ENCODE measurements at places on chromosomes 5 and 9. TPM values are rescaled to one million over a fixed set of nuclear protein-coding genes. Genes with fewer than 3 reads are reported as not detected.

GRCh38 chr5:175635854-175636584 is 21.9 kb upstream of the HRH2 start:
- no peak for DNase-seq

GRCh38 chr5:99104538-99105132 is 175.8 kb upstream of the CHD1 start:
- DNase-seq = no peak

LECT2 gene
- total RNA-seq = not detected

PHF24 gene
- total RNA-seq = 25.6 TPM

DNA sequence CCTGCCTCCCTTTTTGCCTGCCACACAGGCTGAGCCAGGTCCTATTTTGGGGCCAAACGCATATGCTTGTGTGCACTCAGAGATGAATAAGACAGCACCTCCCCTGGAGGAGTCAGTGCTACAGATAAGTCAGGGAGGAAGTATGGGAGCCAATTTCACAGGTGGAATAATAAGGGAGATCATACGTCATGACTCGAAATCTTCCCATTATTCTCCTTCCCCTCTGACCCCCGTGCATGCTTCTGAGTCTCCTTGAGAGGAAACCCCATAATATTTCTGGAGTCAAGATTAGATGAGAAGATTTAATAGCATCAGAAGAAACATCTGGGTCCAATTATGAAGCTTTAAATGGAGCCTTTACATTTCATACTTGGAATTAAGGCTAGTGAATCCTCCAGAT is 15.1 kb upstream of the ZCCHC7 start:
- no peak for DNase-seq

CDH12 gene
- 38.4 TPM for total RNA-seq

DNA sequence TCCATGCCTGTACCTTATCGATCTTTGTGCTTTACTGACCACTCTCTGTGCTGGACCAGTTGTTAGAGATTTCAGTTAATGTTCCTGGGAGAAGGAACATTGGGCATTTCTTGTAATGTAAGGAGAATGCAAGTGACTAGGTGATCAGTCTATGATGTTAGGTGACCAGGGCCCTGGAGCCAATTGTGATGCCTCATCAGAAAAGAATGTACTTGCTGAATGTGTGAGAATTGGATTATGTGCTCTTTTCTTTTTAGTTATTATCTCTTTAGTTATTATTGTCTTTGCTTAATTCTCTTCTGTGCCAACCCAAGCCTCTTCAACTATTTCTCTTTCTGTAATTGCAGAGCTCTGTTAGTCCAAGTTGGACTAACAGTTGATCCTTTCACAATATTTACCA is 92.9 kb downstream of the LRRC70 start:
- no peak for DNase-seq

GRCh38 chr5:16580382-16580781 is 36.4 kb downstream of the RETREG1 start:
- no peak for DNase-seq

GZMA gene
- not detected for total RNA-seq

DNA sequence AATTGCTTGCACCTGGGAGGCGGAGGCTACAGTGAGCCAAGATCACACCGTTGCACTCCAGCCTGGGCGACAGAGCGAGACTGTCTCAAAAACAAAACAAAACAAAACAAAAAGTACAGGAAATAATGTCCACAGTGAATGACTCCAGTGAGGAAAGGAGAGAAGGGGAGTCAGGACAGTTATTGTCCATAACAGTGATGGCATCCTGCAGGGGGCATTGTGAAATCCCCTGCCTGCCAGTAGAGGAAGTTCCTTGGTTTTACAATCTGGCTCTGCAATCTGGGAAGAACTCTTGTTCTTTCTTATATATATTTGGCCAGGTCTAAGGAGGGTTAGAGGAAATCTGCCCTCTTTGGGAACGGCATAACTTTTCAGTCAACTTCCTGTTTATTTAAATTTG is 8.2 kb downstream of the SH3GL2 start:
- no peak for DNase-seq

PCDHA11 gene
- 38.8 TPM for total RNA-seq

- DNase-seq = no peak
Measured at GRCh38 chr5:52010454-52010853, 627.2 kb downstream of the ISL1 start.

- no peak for DNase-seq
Measured at GRCh38 chr9:15843931-15844330, 291.1 kb downstream of the CCDC171 start.

DNA sequence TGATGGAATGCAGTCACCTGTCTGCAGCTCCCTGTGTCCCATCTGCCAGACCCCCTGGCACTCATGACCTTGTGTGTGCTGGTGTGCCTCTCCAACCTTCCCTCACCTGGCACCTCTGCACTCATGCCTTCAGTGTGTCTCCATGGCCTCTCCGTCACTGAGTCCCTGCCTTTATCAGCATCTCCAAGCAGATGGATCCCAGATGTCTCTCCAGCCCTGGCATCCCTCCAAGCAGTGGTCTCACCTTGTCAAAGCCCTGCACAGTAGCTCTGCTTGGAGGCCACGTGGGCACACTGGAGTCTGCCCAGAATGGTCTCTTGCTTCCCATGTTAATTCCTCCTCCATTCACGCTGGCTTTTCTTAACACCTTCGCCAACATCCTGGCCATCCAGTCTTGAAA is 84.8 kb downstream of the DAP start:
- no peak for DNase-seq

GRCh38 chr5:125249400-125249799 is 503.0 kb upstream of the ZNF608 start:
- DNase-seq = no peak

ZNF79 gene
- total RNA-seq = 12.8 TPM

DNA sequence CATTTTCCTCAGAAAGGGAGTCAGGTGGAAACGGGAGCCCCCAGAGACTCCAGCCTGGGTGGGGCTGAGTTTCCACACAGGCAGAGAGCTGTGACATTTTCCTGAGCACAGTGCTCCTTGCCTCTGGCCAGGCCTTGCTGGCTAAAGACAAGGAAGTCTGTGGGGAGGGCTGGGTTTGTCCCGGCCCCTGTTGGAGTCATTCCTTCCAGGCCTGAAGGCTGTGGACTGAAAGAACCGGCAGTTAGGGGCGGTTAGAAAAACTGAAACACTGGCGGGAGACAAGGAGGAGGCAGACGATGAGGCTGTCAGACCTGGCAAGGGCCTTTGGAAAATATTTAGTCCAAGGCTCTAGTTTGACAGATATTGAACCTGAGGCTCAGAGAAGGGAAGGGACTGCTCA is 29.9 kb downstream of the COL15A1 start:
- DNase-seq = no peak

- DNase-seq = no peak
Measured at GRCh38 chr9:2729003-2729402, 11.7 kb downstream of the KCNV2 start.

DNA sequence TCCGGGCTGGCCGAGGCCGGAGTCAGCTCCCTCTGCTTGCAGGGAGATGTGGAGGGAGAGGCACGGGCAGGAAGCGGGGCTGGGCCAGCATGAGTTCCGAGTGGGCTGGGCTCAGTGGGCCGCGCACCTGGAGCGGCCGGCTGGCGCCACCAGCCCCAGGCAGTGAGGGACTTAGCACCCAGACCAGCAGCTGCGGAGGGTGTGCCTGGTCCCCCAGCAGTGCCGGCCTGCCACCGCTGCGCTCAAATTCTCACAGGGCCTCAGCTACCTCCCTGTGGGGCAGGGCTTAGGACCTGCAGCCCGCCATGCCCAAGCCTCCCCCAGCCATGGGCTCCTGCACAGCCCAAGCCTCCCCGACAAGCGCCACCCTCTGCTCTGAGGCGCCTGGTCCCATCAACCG is 700.3 kb downstream of the DNAH5 start:
- DNase-seq = no peak

GRCh38 chr5:52690236-52690768 is 97.4 kb upstream of the ITGA1 start:
- DNase-seq = no peak

FGF1 gene
- 6.9 TPM for total RNA-seq

NR4A3 gene
- total RNA-seq = 8.7 TPM

TRAF2 gene
- 8.9 TPM for total RNA-seq

MCTP1 gene
- 147 TPM for total RNA-seq

GRCh38 chr9:92446536-92446935 is 22.3 kb upstream of the OMD start:
- no peak for DNase-seq

DNA sequence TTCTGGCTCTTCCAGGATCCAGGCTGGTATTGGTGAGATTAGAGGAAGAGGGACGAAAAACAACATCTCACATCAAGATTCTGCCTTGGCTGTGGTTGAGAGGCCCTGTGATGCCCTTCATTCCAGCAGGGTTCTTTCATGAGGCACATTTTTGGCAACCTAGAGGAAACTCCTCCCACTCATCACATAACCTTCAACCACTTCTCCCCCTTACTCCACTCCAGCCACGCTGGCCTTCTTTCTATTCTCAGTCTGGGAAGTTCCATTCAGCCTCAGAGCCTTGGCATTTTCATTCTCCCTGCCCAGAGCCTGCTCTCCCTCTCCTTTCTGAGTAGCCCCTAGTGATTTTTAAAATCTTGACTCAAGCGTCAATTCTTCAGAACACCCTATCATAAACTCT is 337.5 kb downstream of the ZSWIM6 start:
- no peak for DNase-seq

DNA sequence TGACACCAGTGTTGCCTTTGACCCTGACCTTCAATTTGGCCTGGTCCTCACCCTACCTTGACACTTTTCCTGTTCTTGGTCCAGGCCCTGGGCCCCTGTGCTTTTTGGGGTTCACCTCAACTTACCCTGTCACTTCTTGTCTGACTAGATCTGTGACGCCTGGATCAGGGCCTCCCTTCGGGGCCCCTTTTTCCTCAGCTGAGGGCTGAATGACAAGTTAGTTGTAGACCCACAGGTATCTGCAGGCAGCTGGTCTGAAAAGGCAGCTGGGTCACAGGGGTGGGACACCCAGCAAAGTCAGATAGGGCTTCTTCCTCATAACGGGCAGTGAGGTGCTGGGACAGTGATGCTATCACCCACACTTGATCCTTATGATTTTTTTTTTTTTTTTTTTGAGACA is 10.0 kb upstream of the MYORG start:
- DNase-seq = no peak

- DNase-seq = no peak
Measured at GRCh38 chr5:9251379-9251980, 294.4 kb downstream of the SEMA5A start.

GRCh38 chr5:148880197-148880596 is 53.8 kb downstream of the ADRB2 start:
- no peak for DNase-seq
